ENCODE measurements at places on chromosomes 16 and 17.

DNA sequence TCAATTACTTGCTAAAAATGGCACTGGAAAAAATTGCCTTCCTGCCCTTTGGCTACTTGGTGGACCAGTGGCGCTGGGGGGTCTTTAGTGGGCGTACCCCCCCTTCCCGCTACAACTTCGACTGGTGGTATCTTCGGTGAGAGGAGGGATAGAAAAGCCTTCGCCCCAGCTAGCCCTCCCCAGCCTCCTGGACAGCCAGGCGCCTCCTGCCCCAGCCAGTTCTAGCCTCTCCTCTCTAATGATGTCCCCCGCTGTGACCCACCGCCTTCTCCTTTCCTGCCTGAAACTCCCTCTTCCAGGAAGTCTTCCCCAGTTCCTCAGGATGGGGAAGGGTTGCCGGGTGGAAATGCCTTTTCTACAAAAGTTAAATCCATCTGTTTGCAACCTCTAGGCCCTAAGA is 6.2 kb downstream of the ACE start:
- DNase-seq, result no peak

- no peak for DNase-seq
Measured at GRCh38 chr16:57016301-57016700, 26.9 kb downstream of the NLRC5 start.

DNA sequence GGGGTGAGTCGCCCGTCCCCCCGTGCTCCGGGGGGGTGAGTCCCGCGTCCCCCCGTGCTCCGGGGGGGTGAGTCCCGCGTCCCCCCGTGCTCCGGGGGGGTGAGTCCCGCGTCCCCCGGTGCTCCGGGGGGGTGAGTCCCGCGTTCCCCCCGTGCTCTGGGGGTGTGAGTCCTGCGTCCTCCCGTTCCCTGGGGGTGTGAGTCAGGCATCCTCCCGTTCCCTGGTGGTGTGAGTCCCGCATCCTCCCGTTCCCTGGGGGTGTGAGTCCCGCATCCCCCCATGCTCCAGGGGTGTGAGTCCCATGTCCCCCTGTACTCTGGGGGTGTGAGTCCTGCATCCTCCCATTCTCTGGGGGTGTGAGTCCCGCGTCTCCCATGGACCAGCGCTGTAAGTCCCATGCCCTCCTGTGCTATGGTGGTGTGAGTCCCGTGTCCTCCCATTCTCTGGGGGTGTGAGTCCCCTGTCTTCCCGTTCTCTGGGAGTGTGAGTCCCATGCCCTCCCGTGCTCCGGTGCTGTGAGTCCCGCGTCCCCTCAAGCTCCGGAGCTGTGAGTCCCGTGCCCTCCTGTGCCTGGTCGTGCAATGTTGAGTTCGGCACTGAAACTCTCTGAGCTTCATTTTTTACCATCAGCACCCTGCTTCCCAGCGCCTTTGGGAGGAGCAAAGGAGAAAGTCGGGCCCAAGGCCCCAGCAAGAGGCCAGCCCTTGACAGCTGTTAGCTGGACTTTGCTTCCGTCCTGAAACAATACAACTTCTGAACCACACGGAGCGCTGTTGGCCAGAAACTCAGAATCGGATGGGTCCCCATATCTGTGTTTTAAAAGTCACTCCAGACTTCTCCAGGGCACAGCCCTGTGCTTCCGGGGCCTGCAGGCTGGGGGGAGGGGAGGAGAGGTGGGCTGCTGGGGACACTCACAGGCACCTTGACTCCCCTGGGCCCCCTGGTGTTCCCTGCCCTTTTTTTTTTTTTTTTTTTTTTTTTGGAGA is 11.5 kb upstream of the ZC3H18 start:
- no peak for DNase-seq

DNA sequence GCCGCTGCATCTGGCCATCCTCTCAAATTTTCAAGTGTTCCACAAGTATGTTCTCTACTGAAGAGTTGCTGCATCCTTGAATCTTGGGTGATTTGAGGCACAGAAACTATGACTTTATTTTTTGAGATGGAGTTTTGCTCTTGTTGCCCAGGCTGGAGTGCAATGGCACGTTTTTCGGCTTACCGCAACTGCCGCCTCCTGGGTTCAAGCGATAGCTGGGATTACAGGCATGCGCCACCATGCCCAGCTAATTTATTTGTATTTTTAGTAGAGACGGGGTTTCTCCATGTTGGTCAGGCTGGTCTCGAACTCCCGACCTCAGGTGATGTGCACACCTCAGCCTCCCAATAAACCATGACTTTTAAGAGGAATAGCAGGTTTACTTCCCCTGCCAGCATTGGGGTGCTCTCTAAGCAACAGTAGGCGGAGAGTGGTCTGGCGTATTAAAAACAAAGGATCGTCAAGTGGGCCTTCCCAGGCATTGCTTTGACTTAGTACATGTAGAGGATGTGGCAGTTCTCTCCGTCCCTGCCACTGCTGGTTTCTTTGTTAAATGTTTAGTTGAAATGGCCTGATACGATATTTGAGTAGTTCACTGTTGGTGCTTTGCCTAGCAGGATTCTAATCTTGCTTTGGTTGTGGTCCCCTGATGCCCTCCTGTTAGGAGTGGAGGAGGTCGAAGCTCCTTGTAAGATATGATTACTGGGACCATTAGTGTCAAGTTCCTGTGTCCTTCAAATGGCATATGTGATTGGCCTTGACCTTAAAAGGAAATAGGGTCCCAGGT is 9.5 kb downstream of the PYCARD start:
- no peak for DNase-seq

DNA sequence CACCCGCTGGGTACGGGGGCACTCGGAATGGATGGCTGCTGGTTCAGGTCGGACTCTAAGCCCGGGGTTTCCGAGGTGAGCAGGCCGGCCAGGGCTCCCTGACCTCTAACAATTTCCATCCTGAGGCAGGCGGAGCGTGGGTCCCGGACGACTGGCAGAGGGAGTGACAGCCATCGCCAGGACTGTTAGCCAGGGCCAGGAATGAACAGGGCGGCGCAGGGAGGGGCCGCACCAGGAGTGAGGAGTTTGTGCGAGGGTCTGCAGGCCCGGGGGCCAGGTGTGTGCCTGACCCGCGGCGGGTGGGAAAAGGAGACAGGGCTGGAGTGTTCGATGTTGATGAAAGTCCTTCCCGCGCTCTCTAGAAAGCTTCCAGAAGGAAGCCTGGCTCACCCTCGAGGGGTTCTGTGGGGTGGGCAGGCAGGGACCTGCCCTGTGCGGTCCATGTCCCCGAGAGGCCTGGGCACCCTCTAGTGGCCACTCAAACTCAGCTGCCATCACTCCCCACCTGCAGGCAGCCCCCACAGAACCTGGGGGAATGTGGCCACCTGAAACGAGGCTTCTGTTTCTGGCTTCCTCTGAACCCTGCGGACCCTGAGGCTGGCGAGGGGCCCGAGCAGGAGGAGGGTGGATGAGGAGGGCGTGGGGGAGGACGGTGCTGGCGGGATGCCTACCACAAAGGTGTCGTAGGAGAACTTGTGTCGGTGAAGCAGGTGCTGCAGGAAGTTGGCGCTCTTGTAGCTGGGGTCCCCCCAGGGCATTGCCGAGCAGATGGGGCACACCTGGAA is 8.2 kb downstream of the RNF166 start:
- DNase-seq, result no peak

GRCh38 chr17:78717431-78717980 is 64.6 kb downstream of the CYTH1 start:
- DNase-seq, result no peak

DNA sequence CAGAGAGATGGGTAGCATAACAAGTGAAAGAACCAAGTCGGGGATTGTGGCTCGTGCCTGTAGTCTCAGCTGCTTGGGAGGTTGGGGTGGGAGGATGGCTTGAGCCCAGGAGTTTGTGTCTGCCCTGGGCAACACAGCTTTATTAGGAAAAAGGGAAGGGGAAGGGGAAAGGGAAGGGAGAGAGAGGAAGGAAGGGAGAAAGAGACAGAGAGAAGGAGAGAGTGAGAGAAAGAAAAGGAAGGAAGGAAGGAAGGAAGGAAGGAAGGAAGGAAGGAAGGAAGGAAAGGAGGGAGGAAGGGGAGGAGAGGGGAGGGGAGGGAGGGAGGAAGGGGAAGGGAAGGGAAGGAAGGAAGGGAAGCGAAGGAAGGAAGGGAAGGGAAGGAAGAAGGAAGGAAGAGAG is 33.3 kb downstream of the CENPV start:
- DNase-seq, result no peak

DNA sequence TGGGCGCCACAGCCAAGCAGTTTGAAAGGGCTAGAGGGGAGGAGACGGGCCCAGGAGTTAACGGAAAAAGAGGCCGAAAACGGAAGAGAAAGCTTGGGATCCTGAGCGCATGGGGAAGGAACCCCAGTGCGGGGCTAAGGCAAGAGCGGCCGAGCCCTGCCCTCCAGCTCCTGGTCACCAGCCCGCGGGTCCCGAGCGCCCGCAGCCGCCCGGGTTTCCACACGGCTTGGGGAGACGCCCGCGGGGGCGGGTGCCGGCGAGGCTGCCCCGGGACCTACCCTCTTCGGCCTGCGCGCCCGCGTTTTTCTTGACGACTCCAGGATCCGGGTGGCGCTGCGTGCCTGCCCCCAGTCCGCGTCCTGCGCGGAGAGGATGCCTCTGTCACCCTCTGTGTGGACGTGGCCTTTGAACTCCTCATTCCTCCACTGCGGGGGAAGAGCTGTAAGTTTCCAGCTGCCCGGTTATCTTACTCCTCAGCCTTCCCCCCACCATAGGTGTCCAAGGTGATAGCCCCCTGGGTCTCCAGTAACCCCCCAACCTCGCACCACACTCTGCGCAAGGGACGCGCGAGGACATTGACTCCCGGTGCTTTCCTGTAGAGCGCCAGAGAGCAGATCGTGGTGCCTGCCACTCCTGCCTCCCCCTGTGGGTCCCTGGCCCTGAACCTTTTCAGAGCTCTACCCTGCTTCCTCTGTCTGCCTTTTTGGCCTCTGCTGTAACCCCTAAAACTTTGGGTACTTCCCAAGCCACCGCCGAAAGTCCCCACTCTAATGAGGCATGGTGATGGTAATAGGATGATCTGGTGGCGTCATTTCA is 1.7 kb upstream of the CDH11 start:
- DNase-seq, result no peak

GRCh38 chr16:25013751-25014499 is 1.2 kb downstream of the ARHGAP17 start:
- DNase-seq, result no peak
